T-helper 22 cell (primary cell): ENCODE measurements at places on chromosomes 2 and 18.

GRCh38 chr2:510839-511238, 166.4 kb downstream of the TMEM18 start:
- no peak for DNase-seq

- no peak for DNase-seq
These were observed 240.1 kb upstream of the HDAC4 start for GRCh38 chr2:239640676-239641578.

GRCh38 chr18:80105369-80106167, 3.5 kb upstream of the ADNP2 start:
- no peak for DNase-seq

GRCh38 chr2:174044556-174044955, 79.4 kb upstream of the SP3 start:
- no peak for DNase-seq

- DNase-seq: no peak
These were observed 28.6 kb upstream of the VWA3B start for GRCh38 chr2:98058191-98058975.

- no peak for DNase-seq
These were observed 10.1 kb upstream of the KCNJ3 start for GRCh38 chr2:154688373-154688772.
